Ammon's horn (tissue), 1 donor: ENCODE measurements at places on chromosomes 5 and 9.

DNA sequence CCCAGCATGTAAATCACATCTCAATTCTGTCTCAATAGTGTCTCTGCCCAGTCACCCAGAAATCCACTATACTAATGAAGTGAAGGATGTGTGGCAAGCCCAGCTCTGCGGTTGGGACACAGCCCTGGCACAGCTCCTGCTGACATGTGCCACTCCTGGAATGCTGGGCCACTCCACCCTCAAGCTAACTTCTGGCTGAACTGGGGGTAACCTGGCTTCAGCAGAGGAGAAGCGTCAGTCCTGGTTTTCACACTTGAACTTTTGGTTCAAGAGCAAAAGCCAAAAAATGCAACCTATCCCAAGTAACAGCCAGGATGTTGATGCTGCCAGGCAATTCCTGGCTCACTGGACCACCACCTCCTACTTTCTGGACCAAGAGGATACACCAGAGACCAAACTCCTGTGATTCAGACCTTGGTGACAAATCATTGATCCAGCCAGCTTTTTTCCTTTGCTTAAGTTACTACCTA, 86.4 kb downstream of the ARRDC3 start:
- no peak for DNase-seq

DNA sequence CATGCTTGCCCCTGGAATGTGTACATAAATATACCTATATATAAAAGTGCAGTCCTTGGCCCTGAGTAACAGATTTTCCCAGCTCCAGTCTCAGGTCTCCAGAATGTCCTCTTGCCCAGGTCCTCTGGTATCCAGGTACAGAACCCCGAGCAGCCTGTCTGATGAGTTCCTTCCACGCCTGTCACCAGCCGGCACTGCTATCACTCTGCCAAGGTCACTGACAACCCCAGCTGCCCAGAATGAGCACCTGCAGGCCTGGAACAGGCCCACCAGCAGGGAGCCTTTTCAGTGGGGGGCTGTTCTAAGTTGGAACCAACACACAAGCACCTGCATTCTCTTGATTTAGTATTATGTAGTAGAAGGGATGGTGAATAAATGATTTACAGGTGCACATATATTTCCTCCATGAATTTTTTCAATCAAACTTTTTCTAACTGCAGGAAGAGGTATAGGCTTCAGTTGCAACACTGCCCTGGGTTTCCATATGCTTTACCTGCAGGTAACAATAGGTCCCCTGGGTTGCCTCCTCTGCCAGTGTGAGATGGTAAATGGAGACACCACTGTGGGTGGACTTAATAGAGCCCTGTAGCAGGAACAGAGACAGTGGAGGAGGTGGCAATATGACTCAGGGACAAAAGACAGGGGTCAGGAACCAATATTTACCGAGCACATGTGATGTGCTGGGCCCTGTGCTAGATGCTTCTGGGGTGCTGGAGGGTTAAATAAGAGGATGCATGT, 291.9 kb downstream of the SPOCK1 start:
- DNase-seq, result no peak

DNA sequence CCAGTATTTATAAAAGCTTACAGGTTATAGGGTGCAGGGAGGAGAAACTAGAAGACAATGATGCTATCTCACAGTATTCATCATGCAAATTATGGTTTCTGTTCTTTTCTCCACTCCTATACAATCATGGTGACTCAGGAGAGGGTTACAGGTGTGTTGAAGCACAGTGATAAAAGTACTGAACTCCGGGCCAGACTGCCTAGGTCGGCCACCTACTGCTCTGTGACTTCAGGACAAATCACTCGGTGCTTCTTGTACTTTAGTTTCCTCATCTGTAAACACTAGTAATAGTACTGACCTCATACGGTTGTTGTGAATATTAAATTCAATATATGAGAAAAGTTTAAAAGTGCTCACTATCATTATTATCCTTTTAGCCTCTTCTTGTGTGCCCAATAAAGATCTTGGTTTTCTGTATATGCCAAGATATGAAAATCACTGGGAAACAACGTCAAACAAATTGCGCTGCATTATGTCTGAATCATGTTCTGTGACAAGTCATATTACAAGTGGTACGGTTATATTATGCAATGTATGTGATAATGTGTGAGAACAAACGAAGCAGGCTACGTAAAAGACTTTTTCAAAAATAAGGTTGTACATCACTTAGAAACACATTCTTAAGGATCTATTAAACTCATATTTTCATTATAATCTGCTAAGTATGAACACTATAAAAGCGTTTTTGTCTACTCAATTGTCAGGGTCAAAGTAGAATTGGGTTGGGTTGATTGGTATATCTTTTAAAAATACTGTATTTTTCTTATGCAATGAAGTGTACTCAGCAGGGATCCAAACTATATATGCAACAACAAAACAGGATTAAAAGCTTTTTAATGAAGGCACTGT, 153.3 kb downstream of the EFNA5 start:
- no peak for DNase-seq

DNA sequence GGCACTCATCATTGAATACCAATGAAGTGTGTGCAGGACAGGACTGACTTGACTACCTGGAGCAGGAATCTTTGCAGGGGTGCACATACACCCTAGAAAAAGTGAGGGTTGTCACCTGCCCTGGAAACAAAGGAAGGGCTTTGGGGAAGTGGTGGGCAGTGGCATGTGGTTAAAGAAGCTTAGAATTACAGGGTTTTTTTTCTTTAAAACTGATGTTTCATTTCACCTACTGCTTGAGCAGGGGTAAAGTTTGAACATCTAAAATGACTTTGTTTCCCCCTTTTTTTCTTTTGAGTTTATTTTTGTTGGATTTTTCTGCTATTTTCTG, 2.0 kb upstream of the KDM3B start:
- DNase-seq, result no peak

DNA sequence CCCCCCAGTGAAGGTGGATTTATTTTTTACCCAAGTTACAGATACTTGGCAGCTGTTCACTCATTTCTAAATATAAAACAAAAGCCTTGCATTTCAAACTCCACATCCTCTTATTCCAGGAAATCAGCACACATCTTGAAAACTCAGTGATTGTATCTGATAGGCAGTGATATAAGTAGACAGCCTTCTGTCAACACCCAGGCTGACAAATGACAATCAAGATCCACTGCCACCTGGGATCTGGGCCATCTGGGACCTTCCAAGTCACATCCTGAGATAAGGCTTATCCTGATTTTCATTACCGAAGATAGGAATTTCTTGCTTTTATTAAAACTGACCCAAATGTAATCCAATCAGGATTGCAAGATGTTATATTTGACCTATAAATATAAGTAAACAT, 201.3 kb upstream of the PUM3 start:
- no peak for DNase-seq

- DNase-seq, result no peak
Observed at GRCh38 chr5:10474521-10475075, 32.9 kb downstream of the ROPN1L start.

GRCh38 chr9:120870206-120870605, 6.8 kb downstream of the PHF19 start:
- no peak for DNase-seq

- DNase-seq, result no peak
Observed at GRCh38 chr9:34957492-34958410, at the start of gene PHF24. TSS of gene PHF24 (plus strand) at chr9:34958285. CDS start at chr9:34971299, 13,014 bp downstream.

GRCh38 chr5:147169399-147169798, 65.4 kb upstream of the STK32A start:
- DNase-seq, result no peak

DNA sequence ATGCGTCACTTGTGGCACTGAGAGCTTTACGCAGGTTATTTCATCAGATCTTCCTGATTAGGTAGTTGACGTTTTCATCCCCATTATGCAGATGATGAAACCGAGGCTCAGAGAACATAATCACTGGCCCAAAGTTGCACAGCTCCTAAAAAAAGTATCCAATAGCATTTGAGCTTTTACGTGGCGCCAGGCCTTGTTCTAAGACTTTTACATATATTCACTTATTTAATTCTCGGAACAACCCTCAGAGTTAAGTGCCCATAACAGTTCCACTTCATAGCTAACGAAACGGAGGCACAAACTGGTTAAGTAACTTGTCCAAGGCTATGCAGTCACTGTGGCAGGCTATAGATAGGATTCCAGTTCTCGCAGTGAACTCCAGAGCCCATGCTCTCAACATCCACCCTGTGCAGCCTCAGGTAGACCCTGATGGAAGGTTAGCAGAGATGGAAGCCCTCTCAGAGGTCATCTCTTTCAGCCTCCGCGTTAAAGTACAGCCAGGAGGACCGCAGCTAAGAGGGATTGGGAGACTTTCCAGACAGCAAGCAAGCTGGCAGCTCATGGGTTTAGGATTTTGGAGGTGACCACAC, 39.3 kb downstream of the AMBP start:
- DNase-seq, result no peak

DNA sequence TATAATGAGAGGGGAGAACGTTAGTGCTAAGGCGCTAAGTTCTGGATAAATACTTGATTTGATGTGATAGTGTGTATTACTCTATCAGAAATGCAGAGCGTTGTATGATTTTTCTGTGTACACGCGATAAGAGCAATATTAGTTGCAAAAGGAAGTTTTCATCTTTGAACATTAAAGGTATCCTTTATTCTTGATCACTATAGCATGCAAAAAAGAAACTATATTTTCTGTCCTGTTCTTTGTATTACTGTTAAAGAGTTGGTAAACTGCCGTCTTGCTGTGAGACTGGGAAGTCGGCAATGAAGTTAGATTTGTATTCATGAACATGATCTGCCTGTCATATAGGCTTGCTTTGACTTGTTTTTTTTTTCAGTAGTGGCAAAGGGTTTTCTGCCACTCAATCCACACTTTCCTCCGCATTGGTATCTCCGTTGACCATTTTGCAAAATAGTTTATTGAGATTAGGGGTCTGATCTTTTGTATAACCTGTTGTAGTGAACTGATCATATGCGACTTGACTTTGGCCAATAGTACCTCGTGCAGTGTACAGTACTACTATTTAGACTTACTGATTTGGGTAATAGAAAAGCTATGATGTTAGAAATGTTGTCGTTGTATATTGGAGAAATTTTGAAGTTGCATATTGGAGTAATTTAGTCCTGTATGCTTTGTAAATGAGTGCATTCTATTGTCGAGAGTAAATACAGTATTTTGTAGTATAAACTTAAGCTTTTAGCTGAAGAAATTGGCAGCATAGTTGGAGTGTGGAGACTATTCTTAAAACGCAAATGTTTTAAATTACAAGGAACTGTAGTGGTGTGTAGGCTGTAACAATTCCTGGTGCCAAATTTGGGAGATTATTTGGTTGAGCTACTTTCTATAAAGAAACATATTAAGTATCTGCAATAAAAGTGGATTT, 1.7 kb downstream of the DENND4C start:
- DNase-seq, result no peak

DNA sequence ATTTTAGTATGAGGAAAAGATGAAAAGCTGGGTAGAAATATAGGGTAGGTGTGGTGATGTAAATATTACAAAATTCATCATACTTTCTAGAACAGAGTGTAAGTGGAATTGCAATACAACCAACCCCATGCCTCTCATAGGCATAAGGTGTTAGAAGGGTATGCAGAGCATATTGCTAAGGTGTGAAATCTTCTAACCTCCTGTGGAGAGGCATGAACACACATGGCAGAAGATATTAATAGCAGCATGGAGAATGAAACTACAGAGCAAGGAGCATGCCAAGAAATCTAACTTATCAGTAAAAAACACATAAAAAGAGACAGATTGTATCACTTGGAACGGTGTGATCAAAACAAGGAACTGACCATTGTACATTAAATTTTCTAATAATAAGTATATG, 441.5 kb downstream of the CDH18 start:
- DNase-seq, result no peak

DNA sequence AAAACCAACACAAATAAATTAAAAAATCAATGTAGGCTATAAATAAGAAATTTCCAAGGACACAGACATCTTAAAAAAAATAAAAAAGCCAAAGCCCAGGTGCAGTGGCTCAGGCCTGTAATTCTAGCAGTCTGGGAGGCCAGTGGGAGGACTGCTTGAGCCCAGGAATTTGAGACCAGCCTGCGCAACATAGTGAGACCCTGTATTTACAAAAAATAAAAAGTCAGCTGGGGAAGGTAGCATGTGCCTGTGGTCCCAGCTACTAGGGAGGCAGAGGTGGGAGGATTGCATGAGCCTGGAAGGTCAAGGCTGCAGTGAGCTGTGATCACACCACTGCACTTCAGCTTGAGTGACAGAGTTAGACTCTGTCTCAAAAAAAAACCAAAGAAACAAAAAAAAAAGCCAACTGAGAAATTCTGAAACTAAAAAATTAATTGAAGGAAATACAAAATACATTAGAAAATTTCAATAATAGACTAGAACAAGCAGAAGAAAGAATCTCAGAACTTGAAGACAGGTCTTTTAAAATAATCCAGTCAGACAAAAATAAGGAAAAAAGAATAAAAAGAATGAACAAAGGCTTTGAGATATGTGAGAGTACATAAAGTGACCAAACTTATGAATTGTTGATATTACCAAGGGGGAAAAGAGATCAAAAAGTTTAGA, 149.5 kb upstream of the PANK3 start:
- no peak for DNase-seq

- peak; percentile 17 for DNase-seq
Observed at GRCh38 chr5:63125862-63126261, 547.2 kb downstream of the LRRC70 start.

- no peak for DNase-seq
Observed at GRCh38 chr9:94076557-94076956, 7.7 kb upstream of the PTPDC1 start.

DNA sequence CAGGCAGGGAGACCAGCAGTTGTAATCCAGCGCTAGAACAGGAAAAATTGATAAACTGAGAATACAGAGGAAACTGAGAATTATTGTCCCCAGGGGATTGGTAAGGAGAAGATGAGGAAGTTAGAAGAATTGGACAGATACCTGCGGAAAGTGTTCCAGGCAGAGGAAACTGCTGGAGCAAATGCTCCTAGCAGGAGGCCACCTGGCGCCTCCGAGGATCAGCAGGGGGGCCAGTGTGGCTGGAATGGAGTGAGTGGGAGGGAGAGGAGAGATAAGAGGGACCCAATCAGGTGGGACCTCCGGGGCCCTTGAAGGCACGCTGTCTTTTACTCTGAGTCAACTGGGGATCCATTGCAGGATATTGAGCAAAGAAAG, 695 bp upstream of the ANXA6 start:
- no peak for DNase-seq

GRCh38 chr5:158234323-158235158, 375.6 kb upstream of the CLINT1 start:
- no peak for DNase-seq

DNA sequence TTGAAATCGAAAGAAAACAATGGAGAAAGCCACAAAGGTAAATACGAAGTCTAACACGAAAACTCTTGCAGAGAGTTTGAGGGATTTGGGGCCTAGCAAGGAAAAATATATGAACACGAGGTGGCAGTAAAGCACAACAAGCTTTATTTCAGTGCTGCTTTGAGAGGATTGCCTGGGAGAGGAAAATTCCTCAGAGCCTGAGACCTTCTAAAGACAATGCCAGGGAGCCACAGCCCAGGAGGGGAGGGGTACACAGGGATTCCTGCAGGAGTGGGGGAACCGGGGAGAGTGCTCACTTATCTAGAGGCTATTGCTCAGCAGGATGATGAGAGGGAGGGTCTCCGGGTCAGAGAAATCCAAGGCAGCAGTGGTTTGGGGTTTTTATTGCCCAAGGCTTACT, 134.9 kb upstream of the ADCY2 start:
- peak; percentile 47 for DNase-seq
